Activated naive CD8-positive, alpha-beta T cell treated with anti-CD3 and anti-CD28 coated beads, Interleukin-2, amount 50 U/mL, for 16 hours (primary cell): ENCODE measurements at places on chromosomes 3 and 15.

- no peak for DNase-seq
Observed at GRCh38 chr3:55824406-55824805, 337.3 kb upstream of the WNT5A start.

GRCh38 chr15:58459560-58459959, 27.8 kb downstream of the LIPC start:
- no peak for DNase-seq

GRCh38 chr15:46701896-46702295, 1015.4 kb upstream of the SEMA6D start:
- DNase-seq, result no peak

- DNase-seq, result no peak
Observed at GRCh38 chr3:60970850-60971249, 280.4 kb downstream of the FHIT start.

DNA sequence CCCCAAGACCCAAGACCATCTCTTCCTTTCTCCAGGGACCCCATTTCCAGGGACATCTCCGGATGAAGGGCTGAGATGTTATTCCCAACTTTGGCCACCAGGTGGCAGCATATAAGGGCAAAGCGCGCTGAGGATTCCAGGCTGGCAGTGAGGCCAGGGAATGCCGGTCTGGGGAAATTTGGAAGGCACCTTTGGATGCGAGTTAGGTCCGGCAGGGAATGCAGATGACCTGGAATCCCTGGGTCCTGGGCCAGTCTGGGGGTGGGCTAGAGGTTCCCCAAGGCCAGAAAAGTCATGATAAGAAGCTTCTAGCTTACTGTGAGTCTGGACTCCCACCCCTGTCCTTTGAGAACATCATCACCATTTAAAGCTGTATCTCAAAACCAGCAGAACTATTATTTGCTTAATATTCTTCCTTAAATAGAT, 1.6 kb upstream of the CHST13 start:
- DNase-seq, result no peak

DNA sequence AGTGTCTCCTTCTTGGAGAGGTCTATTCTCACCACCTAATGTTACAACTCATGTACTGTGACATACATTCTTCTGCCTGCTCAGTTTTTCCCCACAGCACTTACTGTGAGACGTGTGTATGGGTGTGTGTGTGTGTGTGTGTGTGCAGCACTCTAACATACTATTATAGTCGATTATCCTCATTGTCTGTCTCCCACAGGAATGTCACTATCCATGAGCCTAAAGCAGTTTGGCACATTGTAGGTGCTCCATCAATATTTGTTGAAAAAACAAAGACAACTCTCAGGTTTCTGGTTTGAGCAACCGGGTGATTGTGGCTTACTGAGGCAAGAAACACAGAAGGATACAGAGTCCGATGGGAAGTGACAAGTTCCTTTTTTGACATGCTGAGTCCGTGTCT, 8.6 kb upstream of the ZNF148 start:
- no peak for DNase-seq

DNA sequence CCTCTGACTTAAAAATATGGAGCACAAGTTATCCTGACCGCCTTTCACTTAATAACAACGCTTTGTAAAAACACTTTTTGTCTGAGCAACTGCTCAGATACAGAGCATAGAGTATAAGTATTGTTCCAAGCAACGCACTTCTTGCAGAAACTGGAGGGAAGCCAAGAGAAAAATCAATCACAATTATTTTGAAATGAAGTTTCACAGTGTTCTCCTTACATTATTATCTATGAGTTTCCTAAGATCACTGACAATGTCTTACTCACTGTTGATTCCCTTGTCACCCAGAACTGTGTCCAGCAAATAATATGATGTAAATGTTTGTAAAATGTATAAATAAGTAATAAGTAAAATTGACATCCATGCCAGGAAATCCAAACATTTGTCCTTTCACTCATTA, 184.6 kb upstream of the GPR149 start:
- no peak for DNase-seq

DNA sequence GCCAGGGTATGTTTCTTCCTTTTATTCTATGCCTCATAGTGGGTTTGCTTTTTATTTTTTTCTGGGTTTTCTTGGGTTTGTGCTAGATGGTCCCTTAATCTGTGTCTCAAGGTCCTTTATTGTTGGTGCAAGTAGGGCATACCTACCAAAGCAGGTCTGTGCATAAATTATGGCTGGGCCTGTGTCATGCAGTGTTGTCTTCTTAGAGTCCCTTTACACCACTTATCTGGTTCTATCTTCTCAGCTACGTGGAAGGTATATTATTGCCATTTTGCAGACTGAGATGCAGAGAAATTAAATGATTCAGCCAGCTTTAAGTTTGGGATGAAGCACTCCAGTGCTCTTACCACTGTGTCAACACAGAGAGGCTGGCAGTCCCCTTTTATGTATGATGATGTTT, 293.5 kb upstream of the SOX2 start:
- no peak for DNase-seq

DNA sequence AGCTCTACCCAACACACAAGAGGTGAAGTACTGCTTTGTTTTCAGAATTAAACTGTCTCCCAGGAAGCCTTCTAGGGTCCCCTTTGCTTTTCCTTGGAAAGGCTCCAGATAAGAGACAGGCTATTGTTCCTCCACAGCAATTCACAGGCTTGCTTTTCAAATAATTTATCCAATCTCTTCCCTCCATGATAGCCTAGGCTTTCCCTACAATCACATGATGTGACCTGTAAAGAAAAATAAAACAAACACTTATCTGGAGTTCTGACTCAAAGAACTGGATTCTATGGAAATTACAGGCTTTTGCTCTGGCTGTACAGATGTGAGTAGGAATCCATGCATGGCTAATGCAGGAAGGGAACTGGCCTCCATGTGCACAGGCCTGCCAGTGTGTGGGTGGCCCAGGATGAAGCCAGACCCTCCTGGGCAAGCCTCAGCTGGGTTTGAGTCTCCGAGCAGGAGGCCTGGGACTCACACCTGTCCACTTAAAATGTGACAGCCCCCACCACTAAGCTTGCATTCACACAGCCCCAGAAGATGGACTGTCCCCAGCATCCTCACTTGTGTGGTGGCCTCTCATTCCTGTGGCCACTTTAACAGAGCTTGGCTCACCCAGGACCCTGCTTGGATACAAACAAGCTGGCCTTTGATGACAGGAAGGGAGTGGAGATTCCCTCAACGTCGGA, 75.8 kb upstream of the LEKR1 start:
- no peak for DNase-seq

DNA sequence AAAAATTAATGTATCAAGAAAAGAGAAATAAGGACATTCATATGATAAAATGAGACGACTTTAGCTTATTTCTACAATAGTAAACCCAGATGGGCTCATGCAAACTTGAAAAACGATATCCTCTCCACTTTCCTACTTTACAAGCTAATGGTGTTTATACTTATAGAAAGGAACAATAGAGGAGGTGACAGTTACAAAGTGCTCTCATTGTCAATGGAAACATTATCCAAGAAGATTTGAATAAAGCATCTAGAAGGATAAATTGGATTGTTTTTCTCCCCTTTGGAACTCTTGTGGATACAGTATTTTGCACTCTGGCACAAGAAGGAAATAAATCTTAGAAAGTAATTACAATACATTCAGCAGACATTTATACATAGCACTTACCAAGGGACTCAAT, 20.2 kb upstream of the CCDC66 start:
- no peak for DNase-seq

DNA sequence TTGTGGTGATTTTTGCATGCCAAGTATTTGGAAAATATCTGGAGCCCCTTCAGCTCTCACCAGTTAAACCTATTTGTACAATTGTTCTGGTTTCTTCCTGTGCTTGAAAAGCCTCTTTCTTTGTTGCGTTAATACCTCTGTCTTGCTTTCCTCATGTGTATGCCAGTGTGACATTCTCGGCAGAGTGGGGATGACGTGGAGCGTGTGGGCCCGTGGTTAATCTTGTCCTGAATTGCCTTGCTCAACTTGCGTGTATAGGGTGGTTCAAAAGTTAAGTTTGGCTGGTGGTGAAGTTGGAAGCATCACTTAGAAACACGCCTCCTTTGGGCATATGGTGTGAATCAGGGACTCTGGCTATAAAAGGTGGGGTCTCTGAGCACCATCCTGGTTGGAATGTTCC, 67.1 kb downstream of the IGF1R start:
- no peak for DNase-seq

GRCh38 chr15:74243431-74243830, 7.3 kb downstream of the CCDC33 start:
- no peak for DNase-seq

- no peak for DNase-seq
Observed at GRCh38 chr15:48373821-48374451, 42.7 kb downstream of the DUT start.

DNA sequence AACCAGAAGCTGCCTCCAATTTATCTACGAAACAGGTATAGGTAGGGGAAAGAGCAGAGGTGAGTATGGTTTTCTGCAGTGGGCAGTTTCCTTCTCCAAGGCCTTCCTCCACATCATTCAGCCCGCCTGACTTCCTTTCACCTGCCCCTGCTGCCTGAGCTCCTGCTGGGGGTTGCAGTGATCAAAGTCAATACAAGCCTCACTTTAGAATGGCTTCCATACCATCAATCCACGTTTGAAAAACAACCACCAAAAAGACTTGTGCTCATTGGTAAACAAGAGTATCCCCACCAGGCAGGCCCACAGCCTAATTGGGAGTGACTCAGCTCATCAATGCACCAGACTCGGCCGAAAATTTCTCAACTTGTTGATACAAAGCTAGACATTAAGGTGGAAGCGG, 159.9 kb downstream of the MAGI1 start:
- DNase-seq, result no peak

DNA sequence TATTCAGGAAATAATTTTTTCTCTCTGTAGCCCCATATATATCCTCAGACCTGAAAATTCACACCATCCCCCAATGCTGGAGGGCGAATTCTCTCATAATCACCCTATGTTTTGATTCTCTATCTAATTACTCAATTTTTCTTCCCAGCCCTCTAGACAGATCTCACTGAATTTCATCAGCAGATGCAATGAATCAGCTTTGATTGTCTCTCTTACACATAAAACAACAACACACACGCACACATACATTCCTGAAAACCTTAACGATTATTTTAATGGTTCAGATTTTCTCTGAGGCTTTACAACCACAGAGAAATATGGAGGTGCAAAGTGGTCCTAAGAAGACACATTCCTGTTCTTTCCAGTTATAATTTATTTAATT, 11.1 kb downstream of the RBMS3 start:
- no peak for DNase-seq

DNA sequence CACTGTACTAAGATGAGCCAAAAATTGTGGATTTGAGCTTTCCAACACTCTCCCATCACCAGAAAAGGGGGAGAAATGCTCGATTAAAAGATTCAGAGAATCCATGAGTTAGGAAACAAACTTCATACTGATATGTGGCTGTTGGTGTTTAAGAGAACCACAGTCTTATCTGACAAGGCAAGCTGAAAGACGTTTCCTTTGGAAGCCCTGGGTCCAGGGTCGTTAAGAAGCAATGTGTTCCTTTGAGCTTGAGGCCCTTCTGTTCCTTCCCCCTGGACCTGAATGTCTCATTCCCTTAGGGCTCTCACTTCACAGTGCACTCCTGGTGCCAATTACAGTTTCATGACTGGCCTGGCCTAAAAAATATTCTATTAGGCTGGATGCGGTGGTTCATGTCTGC, 524.8 kb upstream of the PPP2R3A start:
- no peak for DNase-seq

GRCh38 chr3:64131725-64132469, 93.4 kb downstream of the PRICKLE2 start:
- DNase-seq, result no peak

DNA sequence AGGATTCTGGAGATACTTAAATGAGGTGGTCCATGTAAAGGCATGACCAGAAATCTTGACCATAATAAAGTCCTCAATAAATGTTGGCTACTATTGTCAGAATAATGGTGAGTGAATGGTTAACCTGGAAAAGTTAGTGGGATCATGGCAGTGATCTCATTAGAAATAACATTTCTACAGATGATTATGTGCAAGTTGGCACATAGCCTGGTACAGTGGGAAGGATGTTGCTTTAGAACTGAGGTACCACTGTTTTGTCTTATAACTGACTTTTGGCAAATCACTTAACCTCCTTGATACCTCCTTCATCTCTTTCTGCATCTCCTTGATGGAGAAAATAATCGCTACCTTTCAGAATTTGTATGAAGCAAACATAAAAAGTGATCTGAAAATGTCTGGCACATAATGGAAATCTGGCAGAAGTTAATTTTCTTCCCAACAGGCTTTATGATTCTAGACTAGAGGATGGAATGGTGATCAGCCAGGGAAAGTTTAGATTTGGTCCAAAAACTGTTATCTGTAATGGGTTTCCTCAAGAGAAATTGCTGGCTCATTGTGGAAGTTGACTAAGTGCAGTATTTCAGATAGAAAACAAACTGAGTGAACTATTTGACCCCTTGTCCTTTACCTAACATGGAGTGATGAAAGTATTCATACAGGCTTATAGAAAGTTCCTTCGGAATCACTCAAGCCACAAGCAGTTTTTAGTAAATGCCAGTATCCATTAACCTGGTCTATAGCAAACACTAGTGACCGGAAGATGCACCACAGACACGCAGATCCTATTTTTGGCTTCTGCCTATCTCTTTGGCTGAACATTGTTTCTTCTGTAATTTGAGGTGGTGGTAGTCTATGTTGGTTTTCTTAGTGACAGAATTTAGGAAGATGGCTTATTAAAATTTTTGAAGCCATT, 449.6 kb upstream of the TGFBR2 start:
- DNase-seq, result no peak

GRCh38 chr3:55074796-55075195, 146.9 kb upstream of the LRTM1 start:
- DNase-seq, result no peak

DNA sequence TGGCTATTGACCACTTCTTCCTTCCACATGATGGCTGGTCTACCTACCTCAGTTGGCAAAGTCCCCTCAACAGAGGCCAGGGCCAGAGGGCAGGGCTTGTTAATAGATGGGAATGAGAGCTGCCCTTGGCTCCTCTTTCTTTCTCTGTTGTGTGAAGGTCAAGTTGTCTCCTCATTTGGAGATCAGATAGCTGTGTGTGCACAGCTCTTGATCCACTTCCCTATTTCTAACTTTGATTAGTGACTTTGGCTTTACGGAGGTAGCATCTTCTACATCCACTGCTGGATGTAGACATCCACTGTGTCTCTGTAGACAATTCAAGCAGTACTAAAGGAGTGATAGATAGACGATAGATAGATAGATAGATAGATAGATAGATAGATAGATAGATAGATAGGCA, 270.8 kb upstream of the LRRFIP2 start:
- DNase-seq, result no peak

- DNase-seq, result no peak
Observed at GRCh38 chr3:107345822-107346405, 31.3 kb upstream of the CCDC54 start.

DNA sequence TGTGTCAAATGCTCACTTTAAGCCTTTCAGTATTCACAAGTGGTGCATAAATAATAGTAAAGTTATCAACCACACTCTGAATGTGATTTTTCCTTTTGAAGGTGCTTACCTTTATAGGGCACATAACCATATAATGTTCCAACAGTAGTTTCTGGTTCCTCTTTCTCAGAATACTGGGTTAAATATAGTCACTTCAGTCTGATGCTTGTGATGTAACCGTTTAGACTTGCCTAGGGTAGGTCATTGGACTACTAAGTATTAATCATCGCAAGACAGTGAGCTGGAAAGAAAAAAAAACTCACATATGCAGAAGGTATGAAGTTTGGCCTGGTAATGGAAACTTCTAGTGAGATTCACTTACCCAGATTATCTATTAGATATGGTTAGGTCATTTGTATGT, 1.9 kb downstream of the KBTBD8 start:
- DNase-seq, result no peak
